ENCODE measurements at places on chromosomes 7 and 10. TPM values are rescaled to one million over a fixed set of nuclear protein-coding genes. Genes with fewer than 3 reads are reported as not detected.

The BTBD16 gene
- 0.62 TPM for total RNA-seq

GRCh38 chr7:159068488-159068811 is 76.2 kb downstream of the VIPR2 start:
- DNase-seq, result no peak

DNA sequence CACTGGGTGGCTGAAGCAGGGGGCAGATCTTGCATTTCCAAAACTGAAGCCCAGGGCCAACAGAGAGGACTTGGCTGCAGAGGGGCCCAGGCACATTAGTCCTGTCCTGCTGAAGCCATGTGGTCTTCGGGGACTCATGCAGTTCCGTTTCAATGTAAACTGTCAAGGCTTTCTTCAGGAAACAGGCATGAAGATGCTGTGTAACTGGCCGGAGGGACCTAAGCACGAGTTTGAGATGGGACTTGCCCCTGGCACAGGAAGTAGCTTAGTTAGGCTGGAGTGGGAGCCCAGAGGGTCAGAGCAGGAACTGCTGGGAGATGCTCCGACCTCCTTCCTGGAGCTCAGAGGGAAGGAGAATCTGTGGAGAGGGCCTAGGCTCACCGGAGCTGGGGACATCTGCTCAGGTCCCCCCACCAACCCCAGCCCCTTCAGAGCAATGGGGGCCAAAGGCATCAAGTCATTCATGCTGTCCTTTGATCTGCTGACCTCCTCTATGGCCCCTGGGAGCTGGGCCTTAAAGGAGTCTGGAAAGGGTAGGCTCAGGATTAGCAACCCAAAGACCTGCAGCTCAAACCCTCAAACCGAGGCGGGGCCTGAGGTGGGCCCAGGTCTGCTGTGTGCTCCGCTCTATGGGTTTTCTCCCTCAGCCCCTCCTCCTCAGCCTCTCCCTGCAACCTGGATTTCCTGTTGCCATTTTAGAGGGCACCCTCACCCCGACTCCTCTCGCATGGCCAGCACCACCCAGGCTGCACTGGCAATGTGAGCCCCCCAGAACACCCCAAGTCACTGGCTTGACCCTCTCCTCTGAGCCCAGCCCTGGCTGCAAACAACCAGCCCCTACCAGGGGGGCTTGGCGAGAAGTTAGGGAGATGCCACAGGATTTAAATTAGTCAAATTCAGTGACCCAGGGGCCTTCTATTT is 4.4 kb upstream of the MNX1 start:
- no peak for DNase-seq

DNA sequence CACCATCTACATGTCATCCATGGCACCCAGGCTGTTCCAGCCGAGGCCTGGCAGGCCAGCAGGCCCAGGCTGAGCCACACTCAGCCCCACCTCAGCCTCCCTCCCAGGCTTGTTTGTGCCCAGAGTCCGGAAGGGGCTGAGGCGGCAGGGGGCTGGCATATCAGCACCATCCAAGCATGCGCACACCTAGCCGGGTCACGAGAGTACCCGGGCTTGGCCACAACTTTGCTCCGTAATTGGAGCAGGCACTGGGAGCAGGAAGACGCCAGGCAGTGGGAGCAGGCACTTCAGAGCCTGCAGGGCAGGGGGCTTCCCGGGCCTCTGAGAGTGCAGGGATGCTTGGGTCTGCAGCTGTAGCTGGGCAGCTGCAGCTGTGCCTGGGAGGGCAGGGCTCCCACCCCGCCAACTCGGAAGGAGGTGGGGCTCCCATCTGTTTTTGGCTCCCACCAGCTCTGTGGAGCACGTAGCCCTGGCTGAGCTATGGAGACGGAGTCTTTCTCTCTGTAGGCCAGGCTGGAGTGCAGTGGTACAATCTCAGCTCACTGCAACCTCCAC is 15.2 kb upstream of the TSPAN15 start:
- no peak for DNase-seq

DNA sequence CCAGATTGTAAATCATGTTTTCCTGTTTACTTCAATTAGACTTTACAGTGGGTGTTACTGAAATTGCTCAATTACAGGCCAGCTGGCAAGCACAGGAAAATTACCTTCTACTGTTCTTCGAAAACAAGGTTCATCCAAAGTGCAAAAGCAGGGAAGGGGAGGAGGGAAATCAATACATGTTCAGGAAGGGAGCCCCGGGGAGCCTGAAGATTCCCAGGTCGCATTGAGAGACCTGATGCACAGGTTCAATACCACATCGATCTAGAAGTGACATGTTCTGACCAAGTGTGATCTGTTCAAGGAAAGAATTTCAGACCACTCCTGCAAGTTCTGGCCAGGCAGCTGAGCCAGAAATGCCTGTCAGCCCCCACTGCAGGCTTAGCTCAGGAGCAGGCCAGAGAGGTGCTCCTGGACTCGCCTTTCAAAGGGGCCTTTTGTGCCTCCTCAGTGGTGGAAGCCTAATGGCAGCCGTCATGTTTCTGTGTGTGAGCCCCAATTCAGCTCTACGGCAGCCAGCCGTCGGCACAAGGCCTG is 35.9 kb downstream of the FAM53B start:
- DNase-seq, result no peak

- DNase-seq, result no peak
Measured at GRCh38 chr10:8158193-8159071, 103.9 kb downstream of the GATA3 start.

The H2BK1 gene
- not detected for total RNA-seq

DNA sequence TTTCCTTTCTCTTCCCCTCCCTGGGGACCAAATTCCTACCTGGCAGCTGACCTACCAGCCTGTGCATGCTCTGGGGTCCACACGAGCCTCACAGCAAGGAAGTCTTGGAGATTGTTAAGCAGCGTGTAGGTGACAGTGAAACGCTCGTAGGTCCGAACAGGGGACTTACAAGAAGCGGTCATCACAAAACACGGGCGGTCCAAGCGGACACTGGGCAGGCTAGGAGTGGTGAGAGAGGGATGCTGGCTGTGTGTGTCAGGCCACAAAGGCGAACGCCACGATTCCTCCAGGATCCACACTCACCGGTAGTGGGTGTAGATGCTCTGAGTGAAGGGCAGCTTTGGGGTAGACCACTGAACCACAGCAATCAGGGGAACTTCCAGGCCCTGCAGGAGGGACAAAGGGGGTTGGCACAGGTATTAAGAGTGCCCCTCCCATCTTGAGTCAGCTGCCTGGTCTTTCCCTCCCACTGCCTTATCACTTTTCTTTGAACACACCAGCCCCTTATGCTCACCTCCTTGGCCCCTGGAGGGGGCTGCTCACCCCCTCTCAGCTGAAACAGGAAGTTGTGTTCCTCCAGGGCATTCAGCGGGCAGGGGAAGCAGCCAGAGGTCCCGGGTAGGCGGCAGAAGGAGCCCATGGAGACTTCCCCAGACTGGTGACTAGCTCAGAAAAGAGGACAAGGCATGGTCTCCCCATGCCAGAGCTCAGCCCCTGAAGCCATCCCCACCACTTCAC is 2.0 kb downstream of the TRAPPC14 start:
- no peak for DNase-seq

- no peak for DNase-seq
Measured at GRCh38 chr10:61974601-61975390, 73.3 kb downstream of the ARID5B start.

The TFEC gene
- 41.9 TPM for total RNA-seq

The CLDN12 gene
- total RNA-seq, result 34.7 TPM

The HMX2 gene
- not detected for total RNA-seq

The PSPH gene
- total RNA-seq, result 11.8 TPM

The MINDY3 gene
- 30.2 TPM for total RNA-seq

The OR9A2 gene
- not detected for total RNA-seq

The SPDYE2 gene
- not detected for total RNA-seq

DNA sequence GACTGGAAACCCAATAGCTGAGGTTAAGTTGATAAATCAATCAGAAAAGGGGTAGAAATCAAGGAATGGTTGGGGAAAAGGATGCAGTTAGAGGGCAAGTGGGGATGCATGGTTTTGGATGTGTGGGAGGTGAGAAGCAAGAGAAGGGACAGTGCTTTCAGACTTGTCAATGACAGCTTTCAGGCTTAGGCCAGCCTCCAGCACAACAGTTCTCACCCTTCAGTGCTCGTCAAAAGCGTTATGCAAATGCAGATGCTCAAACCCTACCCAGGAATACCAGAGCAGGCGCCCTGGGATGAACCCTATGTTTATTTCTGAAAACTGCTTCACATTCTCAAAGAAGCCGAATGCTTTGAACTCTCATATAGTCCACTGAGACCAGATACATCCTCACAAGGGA is 74.0 kb downstream of the AOAH start:
- DNase-seq, result no peak

- peak; percentile 67 for DNase-seq
Measured at GRCh38 chr7:140230516-140230860, 53.7 kb upstream of the KDM7A start.

The TRIM73 gene
- 5.6 TPM for total RNA-seq

DNA sequence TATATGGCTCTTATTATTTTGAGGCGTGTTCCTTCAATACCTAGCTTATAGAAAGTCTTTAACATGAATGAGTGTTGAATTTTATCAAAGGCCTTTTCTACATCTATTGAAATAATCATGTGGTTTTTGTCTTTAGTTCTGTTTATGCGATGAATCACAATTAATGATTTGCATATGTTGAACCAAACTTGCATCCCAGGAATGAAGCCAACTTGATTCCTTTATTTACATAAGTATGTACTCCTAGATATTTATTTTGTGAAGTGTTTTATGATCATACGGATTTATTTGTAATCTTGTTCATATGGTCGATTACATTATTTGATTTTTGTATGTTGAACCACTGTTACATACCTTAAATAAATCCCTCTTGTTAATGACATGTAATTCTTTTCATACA is 244.3 kb upstream of the KCND2 start:
- no peak for DNase-seq

The OR2A2 gene
- not detected for total RNA-seq

GRCh38 chr10:13690281-13690825 is 103.6 kb downstream of the PRPF18 start:
- no peak for DNase-seq

The IGF2BP3 gene
- 2.0 TPM for total RNA-seq

GRCh38 chr7:102415685-102416225 is 17.6 kb upstream of the ORAI2 start:
- peak; percentile 55 for DNase-seq

DNA sequence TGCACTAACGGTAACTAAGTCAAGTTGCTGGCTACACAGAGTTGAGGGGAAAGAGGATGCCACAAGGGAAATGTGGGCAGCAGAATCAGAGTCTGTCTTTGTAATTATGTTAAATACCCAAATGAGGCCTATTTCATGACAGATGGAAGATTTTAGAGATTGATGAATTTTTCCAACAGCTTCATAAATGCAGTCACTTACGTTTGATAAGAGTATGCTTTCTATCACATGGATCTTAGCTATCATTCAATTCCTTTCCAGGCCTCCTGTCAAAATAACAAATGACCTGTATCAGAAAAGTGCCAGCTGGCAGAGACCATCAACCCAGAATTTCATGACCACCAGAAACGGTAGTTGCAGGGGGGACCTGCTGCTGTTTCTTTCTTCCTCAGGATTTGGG is 148.4 kb upstream of the PLPP4 start:
- DNase-seq, result no peak

DNA sequence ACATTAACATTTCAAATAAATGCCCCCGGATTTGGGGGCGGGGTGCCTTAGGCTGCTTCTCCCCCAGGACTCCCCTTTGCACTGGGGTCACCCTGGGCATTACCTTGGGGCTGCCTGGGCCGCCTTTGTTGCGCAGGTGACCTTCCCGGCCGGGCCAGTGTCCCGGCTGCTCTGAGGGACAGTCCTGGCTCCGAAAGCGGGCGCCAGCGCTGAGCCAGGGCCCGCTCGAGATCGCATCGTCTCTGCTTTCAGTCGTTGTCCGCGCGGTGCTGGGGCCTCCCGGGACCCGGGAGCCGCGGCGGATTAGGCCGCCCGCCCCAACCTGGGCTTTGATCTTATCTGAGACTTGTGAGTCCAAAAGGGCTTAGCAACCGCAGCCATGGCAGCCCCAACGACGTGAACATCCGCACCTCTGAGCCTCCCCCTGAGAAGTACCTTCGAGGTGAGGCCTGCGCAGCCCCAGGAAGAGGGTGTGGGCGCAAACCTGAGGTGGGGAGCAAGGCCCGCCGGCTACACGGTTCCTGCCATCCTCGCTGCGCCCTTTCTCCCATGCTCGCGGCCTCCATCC is 14.8 kb upstream of the WAPL start:
- DNase-seq, result no peak

The DNAJC12 gene
- 1.5 TPM for total RNA-seq

GRCh38 chr7:73988197-73988596 is 39.8 kb upstream of the ELN start:
- DNase-seq, result no peak

DNA sequence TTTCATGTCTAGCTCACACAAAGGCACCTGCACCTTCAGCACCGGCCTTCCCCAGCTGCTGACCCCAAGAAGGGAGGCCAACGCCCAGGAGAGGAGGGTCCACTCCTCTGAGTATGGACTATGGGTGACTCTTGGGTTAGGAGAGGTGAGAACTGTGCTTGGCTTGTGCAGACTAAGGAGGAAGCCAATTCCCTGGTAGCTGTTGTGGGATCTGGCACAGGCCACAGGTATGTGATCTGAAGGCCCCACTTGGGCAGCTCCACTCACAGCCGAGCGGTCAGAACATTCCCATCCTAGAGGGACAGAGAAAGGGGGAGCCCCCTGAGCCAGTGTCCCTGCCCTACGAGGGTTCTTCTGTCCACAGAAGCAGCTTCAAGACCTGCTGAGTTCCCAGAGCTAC is 52.8 kb upstream of the FIGNL1 start:
- no peak for DNase-seq

- no peak for DNase-seq
Measured at GRCh38 chr7:129307592-129307991, 82.8 kb downstream of the AHCYL2 start.

DNA sequence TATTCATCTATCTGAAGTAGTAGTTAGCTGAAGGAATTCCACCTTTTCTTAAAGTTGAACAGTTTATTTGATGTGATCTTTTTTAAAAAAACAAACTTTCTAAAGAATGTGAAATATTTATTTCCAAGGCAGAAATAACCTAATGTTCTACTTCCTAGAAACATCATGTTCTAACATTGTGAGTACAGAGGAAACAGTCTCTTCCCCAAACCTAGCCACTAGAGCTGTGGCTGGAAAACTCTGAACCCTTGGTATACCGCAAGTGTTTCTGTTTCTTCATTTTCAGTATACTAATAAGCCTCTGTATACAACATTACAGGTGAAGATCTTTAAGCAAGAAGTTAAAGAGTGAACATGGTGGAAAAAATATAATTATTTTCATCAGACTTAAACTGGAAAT is 35.1 kb downstream of the NOC3L start:
- DNase-seq, result no peak

DNA sequence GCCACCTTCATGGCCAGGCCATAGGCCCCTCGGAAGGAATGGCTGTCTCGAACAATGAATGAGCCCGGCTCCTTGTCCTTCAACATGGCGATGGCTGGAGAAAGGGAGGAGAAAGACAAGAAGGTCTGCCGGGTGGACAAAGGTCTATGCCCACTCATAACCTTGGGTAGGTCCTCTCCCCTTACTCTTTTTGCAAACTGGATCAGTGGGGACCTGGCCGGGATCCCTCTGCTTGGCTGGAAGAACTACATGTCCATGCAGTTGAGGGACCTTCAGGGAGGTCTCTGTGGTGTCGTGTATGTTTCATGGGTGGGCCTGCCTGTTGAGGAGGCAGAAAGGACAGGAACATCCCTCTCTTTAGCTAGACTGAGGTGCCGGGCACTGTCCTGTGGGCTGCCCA is 284.8 kb downstream of the TNS3 start:
- no peak for DNase-seq

GRCh38 chr7:143399151-143399550 is 9.5 kb downstream of the EPHA1 start:
- no peak for DNase-seq

The LDB3 gene
- 2.2 TPM for total RNA-seq

The TLL2 gene
- total RNA-seq, result not detected

The IL6 gene
- total RNA-seq, result 8.2 TPM

GRCh38 chr7:145534301-145534700 is 582.3 kb upstream of the CNTNAP2 start:
- no peak for DNase-seq

The RUFY2 gene
- 24.8 TPM for total RNA-seq
